ENCODE measurements at places on chromosomes 16 and 17. TPM values are rescaled to one million over a fixed set of nuclear protein-coding genes. Genes with fewer than 3 reads are reported as not detected.

KIF19 gene
- not detected for polyA plus RNA-seq

- DNase-seq: no peak
These were observed 491 bp downstream of the IST1 start for GRCh38 chr16:71895679-71896365.

GRCh38 chr17:64628641-64629040 lies 33.5 kb downstream of the SMURF2 start:
- DNase-seq: no peak

- DNase-seq: no peak
These were observed 226.0 kb upstream of the GSE1 start for GRCh38 chr16:85387171-85387507.

DNA sequence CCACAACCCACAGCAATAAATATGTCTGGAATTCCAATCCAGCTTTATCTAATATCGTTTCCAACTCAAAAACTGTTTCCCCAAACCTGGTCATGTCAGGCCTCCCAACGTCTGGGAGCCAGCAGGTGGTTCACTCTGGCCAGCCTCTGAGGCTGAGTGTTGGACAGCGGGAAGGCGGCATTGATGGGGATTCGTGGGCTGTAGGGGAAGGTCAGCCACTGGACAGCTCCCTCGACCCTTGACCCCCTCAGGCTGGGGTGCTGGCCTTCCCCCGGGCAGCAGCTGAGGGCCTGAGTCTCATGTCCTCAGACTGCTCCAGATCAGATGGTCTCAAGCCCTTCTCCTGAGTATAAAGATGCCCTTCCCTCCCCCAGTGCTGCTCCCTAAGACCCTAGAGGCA lies 50.2 kb downstream of the SDK2 start:
- DNase-seq: no peak

DNA sequence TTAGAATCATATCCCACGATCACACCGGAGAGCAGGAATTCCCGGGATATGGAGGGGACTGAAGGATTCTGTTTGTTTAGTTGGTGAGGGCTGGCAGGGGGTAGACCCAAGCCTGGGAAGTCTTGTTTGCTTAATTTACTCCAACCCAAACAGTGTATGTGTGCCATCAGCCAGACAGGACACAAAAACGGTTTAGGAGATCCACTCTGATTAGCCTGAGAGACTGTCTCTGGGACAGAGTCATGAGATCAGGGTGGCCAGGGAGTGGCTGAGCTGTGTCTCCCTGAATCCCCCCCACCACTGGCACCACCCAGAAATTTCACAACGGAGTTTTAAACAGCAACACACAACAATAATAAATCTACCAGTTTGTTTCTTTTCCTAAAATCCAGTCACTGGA lies 127.0 kb downstream of the RBFOX3 start:
- DNase-seq: no peak
